ENCODE measurements at places on chromosomes 5 and 9.

- no peak for DNase-seq
Measured at GRCh38 chr9:1018121-1018520, 32.0 kb upstream of the DMRT2 start.

GRCh38 chr5:32302835-32303754, 9.6 kb downstream of the MTMR12 start:
- DNase-seq: no peak

GRCh38 chr5:10999714-11000113, 238.7 kb upstream of the DAP start:
- DNase-seq: no peak

DNA sequence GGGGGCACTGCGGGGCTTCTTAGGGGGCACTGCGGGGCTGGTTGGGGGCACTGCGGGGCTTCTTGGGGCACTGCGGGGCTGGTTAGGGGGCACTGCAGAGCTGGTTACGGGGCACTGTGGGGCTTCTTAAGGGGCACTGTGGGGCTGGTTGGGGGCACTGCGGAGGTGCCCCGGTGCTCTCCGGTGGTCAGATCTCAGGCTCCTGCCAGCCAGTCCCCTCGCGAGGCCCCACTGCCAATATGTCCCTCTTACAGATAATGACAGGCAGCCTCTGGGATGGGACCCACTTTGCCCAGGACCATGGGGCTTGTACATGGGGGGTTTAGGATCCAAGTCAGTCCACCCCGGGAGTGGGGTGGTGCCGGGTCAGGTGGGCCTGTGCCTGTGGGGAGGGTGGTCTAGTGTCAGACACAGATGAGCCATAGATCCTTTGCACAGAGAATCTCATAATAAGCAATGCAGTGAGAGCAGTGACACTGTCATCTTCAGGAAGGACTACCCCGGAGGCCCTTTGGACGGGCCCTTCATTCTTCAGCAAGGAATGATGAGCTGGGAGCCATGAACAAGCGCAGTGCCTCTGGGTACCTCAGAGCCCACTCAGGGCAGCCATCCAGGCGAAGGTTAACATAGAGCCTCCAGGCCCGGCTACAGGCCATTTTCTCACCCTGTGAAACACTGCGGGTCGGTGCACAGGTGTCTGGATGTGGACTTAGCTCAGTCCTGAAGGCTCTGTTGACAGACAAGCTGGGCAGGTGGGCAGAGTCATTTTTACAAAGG, 38.2 kb downstream of the COL5A1 start:
- no peak for DNase-seq
